ENCODE measurements at places on chromosomes 12 and 14. TPM values are rescaled to one million over a fixed set of nuclear protein-coding genes. Genes with fewer than 3 reads are reported as not detected.
A peak's percentile ranks its signal among the peaks of the same experiment; 100 is the strongest.

KERA gene
- total RNA-seq, result not detected

OASL gene
- total RNA-seq, result 1.1 TPM

DAO gene
- not detected for total RNA-seq

- peak; percentile 96 for DNase-seq
Measured at GRCh38 chr14:91315844-91316267, 71.4 kb upstream of the GPR68 start.

DNA sequence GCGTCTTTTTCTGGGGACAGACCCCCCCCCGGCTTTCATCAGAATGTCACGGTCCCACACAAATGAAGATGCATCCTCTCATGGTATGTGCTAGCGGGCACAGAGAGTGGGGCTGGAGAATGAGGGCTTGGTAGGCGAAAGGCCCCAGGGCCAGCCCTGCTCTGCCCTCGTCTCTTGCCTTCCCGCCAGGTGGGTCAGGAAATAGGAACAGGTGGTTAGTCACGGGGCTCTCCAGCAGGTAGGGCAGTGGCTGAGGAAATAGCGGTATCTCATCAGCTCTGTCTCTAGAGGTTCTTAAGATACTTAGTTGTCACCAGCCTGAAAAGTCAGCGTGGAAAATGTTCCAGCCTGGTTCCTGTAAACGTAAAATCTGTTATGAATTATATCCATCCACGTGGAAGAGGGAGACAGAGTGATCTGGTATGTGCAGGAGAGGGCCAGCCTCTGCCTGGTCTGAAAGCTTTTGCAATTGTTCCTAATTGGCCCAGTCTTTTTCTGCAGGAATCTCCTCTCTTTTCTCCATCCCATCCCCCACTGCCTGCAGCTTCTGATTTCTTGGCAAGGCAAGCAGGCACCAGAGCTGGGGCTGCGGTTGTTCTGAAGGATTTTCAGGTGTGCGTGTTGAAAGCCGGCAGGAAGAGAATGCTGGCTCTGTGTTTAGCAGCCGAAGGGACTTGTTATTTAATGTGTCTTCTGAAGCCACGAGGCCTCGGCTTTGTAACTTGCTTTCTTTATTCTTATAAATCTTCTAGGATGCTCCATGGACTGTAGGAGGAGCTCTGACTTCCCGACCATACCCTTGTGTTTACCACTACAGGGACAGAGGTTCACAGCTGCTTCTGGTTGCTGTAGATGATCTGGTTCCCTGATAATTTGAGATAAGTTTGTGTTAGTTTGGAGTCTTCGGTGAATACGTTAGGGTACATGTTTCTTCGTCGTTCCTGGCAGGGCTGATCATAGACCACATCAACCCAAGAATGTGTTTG, 131.1 kb downstream of the CACNA1C start:
- DNase-seq, result no peak

DNA sequence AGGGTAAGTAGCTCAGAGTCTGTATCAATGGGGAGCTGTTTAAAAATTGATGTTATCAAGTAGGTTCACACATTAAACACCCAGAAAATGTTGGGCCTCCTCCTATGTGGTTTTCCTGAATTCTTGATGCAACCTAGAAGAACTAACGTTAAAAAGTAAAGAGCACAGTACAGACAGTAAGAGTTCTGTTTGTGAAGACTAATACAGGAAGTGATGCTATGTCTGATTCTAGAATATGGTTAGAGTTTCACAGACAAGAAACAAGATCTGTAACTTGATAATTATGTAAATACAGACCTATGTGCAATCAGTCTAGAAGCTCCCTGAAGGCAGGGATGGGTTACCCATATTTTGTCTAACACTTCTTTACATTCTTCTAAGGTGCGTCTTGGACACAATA, 214.9 kb upstream of the BTG1 start:
- peak; percentile 31 for DNase-seq

DACT1 gene
- 2.7 TPM for total RNA-seq

DNA sequence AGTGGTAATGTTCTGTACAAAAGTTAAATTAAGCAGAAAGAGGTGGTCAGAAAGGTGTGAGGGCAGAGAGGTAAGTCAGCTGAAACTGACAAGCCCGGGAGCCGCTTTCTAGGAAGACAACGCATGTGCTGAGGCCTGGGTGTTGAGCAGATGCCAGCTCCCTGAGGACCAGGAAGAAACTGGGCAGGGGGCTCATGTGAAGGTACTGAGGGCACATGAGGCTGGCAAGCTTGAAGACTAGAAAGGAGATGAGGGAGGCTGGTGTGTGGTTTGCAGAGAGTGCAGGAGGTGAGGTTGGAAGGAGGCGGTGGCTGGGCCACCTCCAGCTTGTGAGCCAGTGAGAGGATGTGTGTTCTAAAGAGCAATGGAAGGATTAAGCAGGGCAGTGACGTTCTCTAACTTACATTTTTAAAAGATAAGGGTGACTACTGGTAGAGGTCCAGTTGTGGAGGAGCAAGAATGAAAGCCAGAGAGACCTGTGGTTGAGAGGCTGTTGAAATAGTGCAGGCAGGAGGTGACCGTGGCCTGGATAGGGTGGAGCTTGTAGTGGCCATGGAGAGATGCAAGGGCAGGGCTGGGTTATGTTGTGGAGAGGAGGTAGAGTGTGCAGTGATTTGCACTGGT, 29.1 kb downstream of the ZNF664 start:
- DNase-seq, result no peak

DNA sequence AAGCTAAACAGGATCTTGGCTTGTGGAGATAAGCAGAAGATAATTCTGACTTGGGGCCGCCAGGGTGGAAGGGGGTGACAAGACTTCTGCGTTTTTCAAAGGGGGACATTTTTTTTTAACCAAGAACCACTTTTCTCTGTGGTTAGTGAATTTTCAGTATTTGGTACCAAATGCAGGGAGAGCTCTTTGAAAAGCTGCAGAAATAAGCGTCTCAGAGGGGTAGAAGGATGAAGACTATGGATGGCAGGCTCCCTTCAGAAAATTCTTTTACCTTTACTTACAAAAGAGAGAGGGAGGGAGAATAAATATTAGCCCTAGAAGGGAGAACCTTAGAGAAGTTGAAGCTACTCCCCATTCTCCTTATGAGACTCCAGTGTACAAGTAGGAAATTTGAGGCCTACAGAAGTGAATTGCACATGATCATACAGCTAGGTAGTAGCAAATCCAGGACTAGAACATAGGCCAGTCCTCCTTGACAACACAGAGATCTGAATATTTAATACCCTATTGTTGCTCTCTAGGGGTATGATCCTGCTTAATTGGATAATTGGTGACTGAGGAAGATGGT, 840 bp downstream of the MRPL52 start:
- DNase-seq, result no peak

GRCh38 chr12:618605-619004, 44.6 kb downstream of the NINJ2 start:
- no peak for DNase-seq

AKAP6 gene
- total RNA-seq, result 2.8 TPM
